ENCODE measurements at places on chromosomes 3 and 15. TPM values are rescaled to one million over a fixed set of nuclear protein-coding genes. Genes with fewer than 3 reads are reported as not detected.

Gene VEPH1
- 11.7 TPM for total RNA-seq

Gene SNTN
- not detected for total RNA-seq

Gene KLF15
- total RNA-seq = 73.1 TPM

Gene GHRL
- total RNA-seq = not detected

Gene ACOX2
- total RNA-seq = 12.5 TPM

Gene PP2D1
- not detected for total RNA-seq

Gene CCDC39
- total RNA-seq = 1.2 TPM

Gene LNP1
- 1.6 TPM for total RNA-seq
